Kasumi-1 (cell line): ENCODE measurements at places on chromosomes 7 and 10.

DNA sequence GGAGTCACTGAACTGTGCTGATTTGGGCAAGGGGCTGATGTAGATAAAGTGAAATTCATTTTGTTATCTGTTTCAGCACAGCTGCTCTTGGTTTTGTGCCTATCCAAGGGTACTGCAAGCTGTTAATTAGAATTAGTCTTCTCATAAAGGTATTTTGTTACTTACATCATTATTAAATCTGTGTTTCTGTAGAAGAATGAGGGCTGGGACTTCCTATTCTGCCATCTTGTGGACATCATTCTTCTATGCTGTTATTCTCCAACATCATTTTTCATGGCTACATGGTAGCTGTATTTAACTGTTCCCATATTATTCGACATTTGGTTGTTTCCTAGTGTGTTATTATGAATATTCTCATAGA lies 76.2 kb upstream of the CCDC71L start:
- peak; percentile 13 for DNase-seq

DNA sequence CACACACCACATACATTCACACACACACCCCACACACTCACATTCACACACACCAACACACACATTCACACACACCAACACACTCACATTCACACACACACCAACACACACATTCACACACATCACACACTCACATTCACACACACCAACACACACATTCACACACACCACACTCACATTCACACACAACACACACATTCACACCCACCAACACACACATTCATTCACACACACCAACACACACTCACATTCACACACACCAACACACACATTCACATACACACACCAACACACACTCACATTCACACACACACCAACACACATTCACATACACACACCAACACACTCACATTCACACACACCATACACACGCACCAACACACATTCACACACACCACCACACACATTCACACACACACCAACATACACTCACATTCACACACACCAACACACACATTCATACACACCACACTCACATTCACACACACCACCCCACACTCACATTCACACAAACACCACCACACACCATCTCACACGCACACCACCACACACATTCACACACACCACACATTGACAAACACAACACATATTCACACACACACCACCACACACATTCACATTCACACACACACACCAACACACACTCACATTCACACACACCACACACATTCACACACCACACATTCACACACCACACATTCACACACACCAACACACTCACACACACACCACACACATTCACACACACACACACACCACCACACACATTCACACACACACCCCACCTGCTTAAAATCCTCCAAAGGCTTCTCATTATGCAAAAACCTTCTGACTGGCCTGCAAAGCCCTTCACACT lies 9.0 kb downstream of the TAS2R40 start:
- DNase-seq: no peak

DNA sequence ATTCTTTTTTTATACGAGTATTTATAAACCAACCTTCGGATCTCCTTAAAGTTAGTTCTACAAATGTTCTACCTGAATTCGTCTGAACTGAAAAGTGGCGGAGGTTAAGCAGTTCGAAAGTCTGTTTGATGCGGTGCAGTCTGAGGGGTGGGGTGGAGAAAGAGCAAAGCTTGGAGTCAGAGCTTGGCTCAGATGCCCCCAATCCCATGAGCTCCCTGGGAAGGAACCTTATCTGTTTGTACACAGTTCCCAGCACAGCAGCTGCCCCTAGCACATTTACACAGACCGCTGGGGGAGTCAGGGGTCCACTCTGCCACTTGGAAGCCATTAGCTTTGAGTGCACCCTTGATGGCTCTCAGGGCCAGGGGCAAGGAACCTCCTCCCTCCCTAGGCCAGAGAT lies 30.8 kb downstream of the CPXM2 start:
- DNase-seq: no peak

DNA sequence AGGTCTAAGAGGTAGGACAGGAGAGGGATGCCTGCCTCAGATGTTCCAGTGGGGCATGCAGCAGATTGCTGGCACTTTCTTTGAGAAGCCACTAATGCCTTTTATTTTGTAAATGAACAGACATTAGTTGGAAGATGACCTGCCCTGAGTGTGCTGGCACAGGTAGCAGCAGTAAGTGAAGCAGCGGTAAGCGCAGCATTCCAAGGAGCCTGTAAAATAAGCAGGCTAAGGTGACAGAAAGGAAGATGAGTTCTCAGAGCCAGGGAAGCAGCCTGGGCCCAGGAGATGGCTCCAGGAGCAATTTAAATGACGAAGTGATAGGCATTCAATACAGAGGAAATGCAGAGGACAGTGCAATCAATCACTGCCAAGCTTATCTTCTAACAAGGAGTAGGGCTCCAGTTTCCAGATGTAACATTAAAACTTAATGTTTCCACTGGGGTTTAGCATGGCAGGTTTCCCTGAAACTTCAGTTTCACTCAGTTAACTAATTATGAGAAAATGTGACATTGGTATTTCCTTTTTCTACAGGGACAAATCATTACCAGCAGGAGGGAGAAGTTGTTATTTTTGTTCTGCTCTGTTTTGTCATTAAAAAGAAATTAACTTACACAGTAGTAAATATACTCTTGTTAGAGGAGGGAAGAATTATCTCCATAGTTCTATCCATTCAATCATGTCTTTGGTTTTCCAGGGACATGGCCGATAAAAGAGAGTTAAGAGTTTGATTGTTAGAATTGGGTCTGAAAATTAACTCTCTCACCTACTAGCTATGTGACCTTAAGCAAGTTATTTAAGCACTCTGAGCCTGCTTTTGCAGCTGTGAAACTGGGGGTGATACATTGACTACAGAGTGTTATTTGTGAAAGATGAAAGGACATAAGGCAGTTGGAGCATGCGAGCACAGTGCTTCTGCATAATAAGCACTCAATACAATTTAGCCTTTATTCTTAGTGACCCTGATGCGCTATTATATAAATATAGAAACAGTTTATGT lies 96.6 kb upstream of the PTN start:
- no peak for DNase-seq

GRCh38 chr7:47376991-47377616 lies 204.8 kb downstream of the TNS3 start:
- DNase-seq: no peak

DNA sequence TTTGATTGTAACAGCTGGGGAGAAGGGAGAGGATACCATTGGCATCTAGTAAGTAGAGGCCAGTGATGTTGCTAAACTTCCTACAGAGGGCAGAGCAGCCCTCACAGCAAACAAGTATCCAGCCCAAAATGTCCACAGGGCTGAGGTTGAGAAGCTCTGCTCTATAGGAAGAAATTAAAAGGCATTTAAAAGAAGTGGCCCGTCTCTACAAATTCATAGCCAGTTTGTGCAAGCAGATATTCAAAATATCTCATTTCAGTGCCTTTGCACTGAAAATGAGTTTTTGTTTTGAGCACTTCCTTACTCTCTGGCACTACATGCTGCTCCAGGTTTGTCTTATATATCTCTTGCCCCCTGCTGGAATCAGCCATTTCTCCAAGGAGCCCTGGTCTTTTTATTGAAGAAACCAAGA lies 330.0 kb downstream of the BBS9 start:
- no peak for DNase-seq

- DNase-seq: no peak
Observed at GRCh38 chr10:44879531-44879899, 31.6 kb upstream of the TMEM72 start.

GRCh38 chr7:50505553-50506210 lies 55.5 kb upstream of the FIGNL1 start:
- no peak for DNase-seq

DNA sequence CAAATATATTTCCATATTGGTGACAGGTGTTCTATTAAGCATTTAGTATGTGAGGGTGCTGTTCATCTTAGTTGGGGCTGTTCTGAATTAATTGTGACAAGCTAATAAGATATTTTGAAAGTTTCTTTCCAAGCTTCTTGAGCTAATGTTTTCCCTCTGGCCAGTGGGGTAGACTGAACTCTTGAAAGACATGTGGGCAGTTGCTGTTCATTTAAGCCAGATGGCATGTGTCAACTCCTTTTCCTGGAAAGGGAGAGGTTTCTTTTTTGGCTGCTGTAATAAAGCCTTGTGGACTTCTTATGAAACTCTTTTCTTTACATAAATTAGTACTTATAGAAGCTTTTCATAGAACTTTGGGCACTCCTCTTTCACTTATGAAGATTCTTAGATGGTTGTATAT lies 21.7 kb downstream of the RAB18 start:
- DNase-seq: peak; percentile 46

GRCh38 chr7:140348161-140348849 lies 50.0 kb downstream of the SLC37A3 start:
- DNase-seq: no peak

DNA sequence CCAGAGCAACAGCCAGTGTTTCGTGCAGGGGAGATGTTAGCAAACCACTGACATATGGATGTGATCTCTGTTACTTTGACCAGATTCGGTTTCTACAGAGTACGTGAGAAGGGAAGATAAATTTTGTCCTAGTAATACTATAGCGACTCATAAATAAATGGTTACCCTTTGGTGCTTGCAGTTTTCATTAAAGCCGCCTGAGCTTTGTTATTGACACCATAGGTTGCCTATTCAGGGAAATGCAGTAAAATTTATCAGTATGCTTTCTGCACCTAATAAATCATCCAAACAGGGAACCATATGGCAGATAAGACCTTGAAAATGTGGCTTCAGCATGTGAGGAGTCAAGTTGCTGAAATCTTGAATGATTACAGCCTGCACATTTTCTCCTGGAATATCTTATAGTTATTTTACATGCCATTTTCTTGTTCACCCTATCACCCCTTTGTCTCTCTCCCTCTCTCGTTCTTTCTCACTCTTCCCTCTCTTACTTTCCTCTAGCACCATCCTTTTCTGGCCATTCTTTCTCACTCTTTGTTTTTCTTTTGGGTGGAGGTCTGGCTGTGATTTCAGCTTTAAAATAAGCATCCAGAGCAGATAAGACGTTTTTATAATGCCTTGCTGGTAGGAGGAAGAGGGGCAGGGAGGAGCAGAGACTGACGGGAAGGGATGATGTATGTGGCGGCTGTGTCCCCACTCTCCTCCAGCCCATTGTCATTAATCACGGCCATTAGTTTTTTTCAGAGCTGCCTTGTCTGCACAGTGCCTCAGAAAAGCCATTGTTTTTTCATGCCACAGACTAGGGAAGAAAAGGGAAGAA lies 182.5 kb downstream of the LRMDA start:
- DNase-seq: peak; percentile 31

- DNase-seq: no peak
Observed at GRCh38 chr10:107647462-107647861, 483.0 kb upstream of the SORCS1 start.

DNA sequence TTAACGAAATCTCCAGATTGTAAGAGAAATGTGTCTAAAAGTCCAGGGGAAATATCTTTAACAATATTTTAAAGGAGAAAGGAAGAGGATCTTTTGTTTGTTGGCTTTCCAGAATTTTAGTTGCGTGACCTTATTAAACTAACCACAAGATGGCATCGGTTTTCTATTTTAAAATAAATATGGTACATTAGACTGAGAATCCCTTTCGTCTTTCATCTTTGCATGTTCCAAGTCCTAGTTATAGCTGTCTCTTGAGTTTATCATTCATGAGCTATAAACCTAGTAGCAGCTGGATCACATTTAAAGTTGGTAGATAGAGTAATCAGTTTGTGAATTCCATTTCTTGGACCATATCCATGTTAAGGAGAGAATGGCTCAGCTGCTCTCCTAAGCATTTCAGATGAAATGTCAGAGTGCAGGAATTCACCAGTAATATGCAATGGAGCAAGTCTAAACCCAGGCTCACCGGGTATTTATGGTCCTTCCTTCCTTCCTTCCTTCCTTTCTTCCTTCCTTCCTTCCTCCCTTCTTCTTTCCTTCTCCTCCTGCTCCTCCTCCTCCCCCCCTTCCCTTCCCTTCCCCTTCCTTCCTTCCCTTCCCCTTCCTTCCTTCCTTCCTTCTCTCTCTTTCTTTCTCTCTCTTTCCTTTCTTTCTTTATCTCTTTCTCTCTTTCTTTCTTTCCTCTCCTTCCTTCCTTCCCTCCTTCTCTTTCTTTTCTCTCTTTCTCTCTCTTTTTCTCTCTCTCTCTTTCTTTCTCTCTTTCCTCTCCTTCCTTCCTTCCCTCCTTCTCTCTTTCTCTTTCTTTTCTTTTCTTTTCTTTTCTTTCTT lies 57.8 kb upstream of the RAB18 start:
- peak; percentile 86 for DNase-seq

DNA sequence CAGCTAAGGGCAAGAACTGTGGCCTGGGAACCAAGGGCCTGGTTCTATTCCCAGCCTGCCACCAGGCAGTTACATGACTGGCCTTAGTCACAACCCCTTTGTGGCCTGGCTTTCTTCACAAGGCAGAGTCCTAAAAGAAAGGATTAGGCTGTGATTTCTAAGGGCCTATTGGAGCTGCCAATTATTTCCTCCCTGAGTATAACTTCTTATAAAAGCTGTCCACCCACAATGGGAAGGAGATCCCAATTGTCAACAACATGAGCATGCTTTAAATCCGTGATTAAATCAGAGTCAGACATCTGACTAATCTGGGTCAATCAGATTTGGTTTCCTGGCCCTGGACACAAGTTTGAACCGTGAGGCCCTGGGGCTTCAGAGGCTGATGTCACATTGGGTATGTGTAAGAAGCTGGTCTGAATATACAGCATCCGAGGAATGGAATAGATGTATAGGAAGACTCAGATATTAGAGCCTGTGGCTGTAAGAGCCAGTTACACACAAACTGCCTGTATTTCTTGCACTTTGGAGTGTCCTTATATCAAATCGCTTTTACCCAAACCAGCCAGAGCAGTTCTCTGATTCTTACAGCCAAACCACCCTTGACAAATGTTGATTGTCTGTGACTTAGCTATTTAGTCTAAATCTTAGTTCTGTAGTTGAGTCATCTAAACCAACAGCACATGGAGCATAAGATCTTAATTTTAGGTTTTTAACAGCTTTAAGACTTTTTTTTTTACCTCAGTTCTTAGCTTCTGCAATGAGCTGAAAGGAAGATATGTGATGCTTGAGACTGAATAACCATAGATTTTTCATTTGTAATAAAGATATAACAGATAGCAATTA lies 61.3 kb downstream of the ABCB4 start:
- DNase-seq: no peak

- DNase-seq: no peak
Observed at GRCh38 chr10:129521161-129522025, 54.4 kb downstream of the MGMT start.

- DNase-seq: no peak
Observed at GRCh38 chr10:31033147-31033546, 1.5 kb upstream of the ZNF438 start.

GRCh38 chr7:53272081-53272480 lies 236.6 kb downstream of the POM121L12 start:
- DNase-seq: no peak
